ENCODE measurements at places on chromosomes 1 and 21. TPM values are rescaled to one million over a fixed set of nuclear protein-coding genes. Genes with fewer than 3 reads are reported as not detected.

DNA sequence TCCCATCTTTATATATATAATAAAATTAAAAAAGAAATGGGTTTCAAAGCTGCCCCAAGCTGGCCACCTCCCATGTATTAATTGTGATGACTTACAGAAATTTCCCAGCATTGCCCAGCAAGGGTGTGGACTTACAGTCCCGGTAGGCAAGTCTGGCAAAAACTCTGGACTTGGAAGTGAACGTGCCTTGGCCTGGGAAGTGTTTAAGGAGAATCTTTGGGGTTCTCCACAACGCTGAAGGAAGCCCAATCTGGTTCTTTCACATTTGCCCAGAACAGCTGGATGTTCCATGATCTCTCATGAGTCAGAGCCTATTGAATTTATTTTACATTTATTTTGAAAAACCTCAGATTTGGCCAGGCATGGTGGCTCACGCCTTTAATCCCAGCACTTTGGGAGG lies 98.4 kb upstream of the SLC45A1 start:
- DNase-seq = no peak

GRCh38 chr1:162275622-162276175 lies 101.0 kb downstream of the SPATA46 start:
- DNase-seq = peak; percentile 20

DNA sequence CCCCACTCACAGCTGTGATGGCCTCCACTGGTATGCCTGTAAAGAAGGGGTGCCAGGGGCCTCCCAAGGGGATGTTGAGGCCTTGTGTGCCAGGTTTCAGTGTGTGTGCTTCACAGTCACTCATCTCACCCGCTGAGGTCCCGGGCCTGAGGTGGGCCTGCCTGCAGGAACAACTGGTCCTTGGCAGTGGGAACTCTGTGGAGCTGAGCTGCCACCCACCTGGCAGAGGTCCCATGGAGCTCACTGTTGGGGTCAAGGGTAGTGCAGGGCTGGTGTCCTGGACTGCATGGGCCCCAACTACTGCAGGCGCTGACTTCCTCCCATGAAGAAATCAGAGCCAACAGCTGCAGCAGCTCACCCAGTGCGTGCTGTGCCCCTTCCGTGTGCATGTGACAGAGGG lies 17.3 kb upstream of the ZNF678 start:
- no peak for DNase-seq

- no peak for DNase-seq
These were observed 54.0 kb upstream of the L1TD1 start for GRCh38 chr1:62140666-62141065.

DNA sequence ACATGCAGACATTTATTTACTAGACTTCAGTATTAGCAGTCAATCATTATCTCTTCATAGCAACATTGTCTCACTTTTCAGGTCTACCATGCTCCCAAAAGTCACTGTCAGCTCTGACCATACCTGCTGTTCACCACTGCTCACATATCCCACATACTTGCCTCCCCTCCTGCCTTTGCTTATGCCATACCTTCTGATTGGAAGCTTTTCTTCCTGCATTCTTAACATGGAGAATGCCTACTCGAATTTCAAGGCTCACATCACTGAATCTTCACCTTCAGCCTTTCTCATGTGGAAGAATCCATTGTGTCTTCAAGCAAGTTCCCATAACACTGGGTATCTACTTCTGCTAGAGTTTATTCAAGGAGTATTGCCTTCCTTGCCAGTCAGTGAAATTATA lies 135.4 kb downstream of the NTNG1 start:
- DNase-seq = peak; percentile 63

GRCh38 chr1:244918421-244919319 lies 54.3 kb upstream of the HNRNPU start:
- peak; percentile 34 for DNase-seq

GRCh38 chr1:28509705-28510272 lies 3.9 kb downstream of the RCC1 start:
- DNase-seq = no peak

CYP4A22 gene
- not detected for total RNA-seq

NR1I3 gene
- total RNA-seq = not detected

TP73 gene
- 3.4 TPM for total RNA-seq

SPRR1B gene
- total RNA-seq = not detected

All from GM23338 (cell line).